ENCODE measurements at places on chromosomes 7 and 10.
A peak's percentile ranks its signal among the peaks of the same experiment; 100 is the strongest.

GRCh38 chr10:78420946-78421735, 387.5 kb downstream of the RPS24 start:
- no peak for DNase-seq

- DNase-seq = no peak
These were observed 400.6 kb upstream of the IGFBP3 start for GRCh38 chr7:46321556-46322205.

GRCh38 chr10:84360637-84361365, 32.4 kb downstream of the CCSER2 start:
- DNase-seq = peak; percentile 49

DNA sequence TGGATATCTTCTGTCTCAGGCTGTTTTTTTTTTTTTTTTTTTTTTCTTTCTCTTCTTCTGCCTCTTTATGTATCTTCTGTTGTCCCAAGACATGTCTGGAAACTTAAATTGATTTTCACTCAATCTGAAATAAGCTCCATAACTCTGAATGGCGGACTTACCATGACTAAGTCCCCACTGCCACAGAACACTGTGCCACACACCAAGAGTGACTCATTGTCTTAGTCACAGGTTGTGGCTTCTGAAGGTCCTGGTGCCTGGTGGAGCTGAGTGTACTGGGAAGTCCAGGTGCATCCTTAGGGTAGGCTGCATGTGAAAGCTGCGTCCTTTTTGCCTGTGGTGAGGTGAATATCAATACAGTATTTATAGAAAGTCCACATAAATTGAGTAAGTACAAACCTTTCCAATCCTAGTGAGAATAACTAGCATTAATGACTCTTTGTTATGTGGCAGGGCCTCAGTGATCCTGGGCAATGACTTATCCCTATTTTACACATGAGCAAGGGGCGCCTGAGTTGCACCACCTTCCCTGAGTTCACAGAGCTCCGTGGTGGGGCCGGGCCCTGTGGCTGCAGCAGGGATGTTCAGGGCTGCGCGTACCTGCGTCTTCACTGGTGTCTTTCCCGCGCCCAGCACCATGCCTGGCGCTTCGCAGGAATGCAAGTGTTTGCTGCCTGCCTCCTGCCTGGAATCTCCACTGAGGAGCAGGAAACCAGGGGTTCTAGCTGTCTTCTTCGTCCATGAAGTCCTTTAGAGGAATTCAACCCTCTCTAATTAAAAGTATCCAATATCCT, 4.3 kb downstream of the PFKP start:
- DNase-seq = peak; percentile 61

DNA sequence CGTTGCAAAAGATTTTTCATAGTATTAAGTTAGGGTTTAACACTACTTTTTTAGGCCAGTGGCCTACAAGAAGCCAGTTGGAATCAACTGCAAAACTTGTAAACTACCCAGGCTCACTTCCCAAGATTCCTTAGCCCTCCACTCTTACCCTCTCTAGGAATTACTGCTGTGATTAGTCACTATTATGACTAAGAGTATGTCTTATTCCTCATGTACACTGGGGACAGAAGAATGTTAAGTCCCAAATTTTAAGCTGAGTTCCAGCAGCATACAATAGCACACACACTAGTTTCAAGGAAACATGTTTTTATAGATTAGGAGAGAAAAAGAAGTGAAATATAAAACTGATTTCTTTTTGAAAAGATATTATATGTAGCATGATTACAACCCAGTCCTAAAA, 42.8 kb downstream of the FBXL13 start:
- peak; percentile 1 for DNase-seq

DNA sequence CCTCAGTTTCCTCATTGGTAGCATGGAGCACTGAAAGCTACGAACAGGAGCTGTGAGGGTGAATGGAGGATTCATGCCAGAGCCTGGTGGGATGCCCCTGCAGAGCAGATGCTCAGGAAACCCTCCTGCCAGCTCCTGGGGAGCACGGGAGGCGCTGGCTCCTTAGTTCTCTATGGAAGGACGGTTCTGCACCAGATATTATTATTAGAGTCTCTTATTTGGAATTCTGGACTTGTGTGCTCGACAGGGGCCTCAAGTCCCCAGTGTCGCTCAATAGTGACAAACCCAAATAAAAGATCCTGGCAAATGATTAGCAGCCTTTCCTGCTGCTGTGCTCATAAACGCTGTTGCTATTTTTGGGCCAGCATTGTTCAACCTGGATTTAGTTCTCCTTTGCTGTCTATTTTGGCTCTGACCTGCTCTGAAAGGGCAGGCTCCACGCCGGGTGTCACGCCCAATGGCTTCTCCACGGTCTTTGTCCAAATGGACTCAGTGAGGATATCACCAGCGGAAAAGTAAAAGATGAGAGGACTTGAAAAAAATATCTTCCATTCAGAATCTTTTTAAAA, 23.0 kb upstream of the KLF6 start:
- no peak for DNase-seq

GRCh38 chr10:86872757-86873156, 84.7 kb downstream of the MMRN2 start:
- DNase-seq = no peak

GRCh38 chr10:761376-761775, 71.9 kb upstream of the DIP2C start:
- DNase-seq = no peak

DNA sequence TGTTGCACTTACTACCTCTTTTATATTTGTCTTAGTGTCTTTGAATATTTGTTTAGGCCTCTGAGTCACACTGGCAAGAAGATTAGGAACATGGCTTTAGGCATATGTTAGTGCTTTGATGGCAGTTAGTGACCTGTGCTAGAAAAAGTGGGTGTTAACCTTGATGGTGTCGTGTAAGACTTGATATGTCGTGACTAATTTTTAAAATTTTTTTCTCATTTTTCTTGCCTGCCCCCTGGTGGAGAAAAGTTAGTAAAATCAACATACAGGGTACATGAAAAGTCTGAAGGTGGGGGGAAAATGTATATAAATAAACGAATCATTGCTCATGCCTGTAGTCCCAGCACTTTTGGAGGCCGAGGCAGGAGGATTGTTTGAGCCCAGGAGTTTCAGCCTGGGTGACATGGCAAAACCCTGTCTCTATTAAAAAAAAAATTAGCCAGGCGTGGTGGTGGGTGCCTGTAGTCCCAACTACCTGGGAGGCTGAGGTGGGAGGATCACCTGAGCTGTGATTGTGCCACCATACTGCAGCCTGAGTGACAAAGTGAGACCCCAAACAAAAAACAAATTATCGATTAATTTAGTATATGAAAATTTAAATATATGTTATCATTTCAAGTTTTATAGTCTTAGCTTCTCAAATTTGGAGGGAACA, 44.6 kb downstream of the TAX1BP1 start:
- peak; percentile 54 for DNase-seq

DNA sequence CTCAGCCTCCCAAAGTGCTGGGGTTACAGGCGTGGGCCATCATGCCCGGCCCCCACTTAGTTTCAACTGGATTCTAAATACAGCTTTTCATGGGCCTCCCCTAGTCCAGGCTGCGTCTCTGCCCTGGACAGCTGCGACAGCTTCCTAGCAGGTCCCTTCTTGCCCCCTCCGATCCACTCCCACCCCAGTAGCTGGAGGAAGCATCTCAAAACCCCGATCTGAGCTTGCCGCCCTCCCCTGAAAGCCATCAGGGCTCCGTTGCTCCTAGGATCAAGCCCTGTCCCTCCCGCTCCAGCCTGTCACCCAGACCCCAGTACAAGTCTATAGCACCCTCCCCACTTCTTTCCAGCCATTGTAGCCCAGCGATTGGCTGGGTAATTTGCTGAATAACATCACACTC, 64.5 kb downstream of the VWA2 start:
- DNase-seq = no peak

- no peak for DNase-seq
These were observed 472.2 kb downstream of the ARL4A start for GRCh38 chr7:13159467-13160184.

DNA sequence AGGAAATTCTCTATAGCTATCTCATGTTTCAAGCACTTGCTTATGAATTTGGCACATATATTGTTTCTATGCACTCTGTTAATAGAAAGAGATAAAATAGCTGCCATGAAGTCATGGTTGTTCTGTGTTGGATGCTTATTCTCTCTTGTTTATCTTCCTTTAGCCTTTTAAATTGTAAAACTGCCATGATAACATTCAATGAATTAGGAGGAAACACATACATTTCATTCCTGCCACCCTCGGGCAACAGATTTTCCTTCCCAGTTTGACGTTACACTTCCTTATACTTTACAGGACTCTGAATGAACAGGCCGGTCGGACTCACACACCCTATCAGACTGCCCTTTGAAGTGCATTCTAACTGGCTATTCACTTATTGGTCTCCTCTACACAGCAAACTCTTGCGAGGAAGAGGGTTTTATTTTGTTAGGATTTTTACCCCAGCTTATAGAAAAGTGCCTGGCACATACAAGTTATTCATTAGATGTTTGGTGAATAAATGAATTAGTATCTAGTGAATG, 65.7 kb upstream of the FERD3L start:
- no peak for DNase-seq

DNA sequence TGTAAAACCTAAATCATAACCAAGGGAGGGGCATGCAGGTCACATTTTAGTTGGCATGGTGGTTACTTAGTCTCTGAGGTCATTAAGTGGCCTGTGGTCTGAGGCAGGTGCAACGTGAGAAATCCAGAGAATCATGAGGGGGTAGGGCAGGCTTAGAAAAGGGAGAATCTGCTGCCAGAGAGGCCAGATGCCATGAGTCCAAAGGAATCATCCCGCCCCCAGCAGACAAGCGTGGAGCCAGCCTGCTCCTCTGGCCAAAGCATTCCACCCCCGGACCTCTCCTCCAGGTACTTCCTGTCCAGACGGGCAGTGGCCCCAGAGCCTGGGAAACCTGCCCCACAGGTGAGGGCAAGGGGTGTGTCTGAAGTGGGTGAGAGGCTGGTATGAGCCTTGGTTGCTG, 196.4 kb upstream of the ZNF32 start:
- DNase-seq = no peak

DNA sequence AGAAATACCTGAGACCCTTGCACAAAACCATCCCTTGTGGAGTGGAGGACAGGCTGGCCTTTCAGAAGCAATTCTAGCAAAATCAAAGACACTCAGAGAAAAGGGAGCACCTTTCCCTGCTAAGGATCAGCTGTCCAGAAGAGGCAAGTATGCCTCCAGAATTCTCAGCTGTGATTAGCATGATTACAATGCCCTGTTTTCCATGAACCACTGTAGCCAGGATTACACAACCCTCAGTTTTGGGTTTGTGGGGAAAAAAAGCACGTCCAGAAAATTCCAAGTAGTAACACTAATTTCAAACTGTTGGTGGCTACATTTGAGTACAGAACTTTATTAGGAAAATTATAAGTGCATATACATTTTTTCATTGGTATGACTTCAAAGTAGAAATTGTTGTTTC, 15.0 kb downstream of the CXCL12 start:
- peak; percentile 80 for DNase-seq

DNA sequence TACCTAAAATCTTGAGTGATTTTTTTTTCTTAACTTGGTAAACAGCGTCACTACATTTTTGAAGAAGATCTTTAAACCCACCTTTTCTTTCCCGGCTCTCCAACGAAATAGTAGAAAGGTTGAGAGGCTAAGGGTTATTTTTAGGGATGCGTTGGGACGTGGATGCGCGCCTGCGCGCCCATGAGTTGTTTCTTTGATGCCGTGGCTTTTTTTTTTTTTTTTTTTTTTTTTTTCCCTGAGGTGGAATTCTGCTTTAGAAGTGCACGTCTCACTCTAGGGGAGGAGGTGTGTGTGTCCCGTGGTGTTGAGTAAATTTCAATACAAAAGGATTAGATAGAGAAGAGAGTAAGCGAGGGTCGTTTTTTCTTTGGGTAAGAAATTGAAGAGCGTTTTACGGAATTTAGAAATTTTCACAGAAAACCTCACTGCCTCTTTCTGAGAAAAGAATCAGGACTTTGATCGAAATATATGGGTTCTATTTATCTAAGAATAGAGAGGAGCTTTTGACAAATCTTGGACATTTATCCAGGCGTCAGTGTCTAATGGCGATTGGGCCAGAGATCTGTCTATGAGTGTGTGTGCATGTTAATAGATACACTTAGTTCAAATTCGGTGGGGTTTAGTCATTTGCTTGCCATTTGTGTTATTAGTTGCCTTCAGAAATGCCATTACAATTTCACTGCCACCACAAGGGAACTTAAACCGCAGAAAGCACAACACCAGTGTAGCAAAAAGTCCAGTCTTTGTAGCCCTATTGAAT, 1.2 kb upstream of the SP8 start:
- DNase-seq = no peak

DNA sequence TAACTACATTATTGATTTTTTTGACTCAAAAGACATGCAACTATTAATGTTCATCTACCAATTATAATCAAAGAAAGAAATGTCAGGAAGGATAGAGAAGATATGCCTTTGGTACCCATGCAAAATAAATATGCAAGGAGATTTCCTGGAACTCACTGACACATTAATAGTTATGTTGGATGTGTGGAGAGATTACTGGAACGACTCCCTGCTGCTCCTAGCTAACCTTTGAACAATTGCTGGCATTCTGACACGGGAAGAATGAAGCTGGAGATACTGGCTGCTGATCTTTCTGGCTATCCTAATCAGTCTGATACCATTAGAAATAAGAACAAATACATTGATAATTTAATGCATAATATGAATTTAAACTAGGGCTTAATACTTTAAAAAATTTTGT, 507.9 kb upstream of the NRG3 start:
- no peak for DNase-seq

DNA sequence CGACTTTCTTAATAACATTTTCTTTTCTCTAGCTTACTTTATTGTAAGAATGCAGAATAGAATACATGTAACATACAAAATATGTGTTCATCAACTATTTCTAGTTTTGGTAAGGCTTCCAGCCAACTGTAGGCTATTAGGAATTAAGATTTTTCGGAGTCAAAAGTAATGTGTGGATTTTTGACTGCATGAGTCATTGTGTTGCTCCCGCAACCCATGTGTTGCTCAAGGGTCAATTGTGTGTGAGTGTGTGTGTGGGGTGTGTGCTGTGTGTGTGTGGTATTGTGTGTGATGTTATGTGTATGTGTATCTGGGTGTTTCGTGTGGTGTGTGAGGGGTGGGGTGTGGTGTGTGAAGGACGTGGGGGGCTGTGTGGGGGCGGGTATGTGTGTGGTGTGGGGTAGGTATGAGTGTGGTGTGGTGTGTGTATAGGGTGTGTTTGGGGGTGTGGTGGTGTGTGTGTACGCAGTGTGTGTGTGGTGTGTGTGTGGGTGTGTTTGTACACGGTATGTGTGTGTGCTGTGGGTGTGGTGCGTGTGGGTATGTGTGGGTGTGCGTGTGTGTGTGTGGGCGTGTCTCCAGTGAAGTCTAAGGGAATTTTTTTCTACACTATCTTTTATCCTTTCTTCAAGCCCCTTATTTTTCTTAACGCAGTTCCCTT, 60.5 kb downstream of the RSU1 start:
- peak; percentile 85 for DNase-seq

GRCh38 chr10:97361537-97361901, 27.0 kb upstream of the FRAT2 start:
- DNase-seq = no peak

DNA sequence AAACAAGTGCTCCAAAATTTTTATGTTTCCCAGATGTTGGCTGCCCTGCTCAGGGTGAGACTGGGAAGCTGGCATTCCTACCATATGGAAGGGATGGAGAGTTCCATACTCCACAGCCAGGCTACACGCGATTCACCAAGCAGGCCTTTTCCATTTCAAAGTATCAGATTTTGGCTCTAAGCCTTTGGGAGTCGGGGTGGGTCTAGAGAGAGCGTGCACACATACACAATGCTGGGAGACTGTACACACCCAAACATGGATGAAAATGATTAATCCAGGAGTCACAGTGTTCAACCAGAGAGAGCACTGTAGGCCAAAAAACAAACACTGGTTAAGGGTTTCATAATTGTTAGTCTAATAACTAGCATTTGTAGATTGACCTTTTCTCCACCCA, 295.0 kb downstream of the BICC1 start:
- DNase-seq = peak; percentile 98
